NCI-H69 (cell line): ENCODE measurements at places on chromosomes 1 and 21.
A peak's percentile ranks its signal among the peaks of the same experiment; 100 is the strongest.

- no peak for DNase-seq
These were observed 87.3 kb downstream of the PCP4 start for GRCh38 chr21:39954570-39954969.

- no peak for DNase-seq
These were observed 178.9 kb downstream of the RUNX1 start for GRCh38 chr21:34870246-34870645.

- no peak for DNase-seq
These were observed 28.2 kb upstream of the DNAH14 start for GRCh38 chr1:224901087-224901810.

- DNase-seq, result peak; percentile 65
These were observed 724 bp downstream of the DOCK7 start for GRCh38 chr1:62687421-62687902.

GRCh38 chr1:205751036-205751651 lies 1.2 kb upstream of the NUCKS1 start:
- DNase-seq, result peak; percentile 58

GRCh38 chr1:25195835-25196234 lies 36.5 kb downstream of the SYF2 start:
- peak; percentile 45 for DNase-seq

DNA sequence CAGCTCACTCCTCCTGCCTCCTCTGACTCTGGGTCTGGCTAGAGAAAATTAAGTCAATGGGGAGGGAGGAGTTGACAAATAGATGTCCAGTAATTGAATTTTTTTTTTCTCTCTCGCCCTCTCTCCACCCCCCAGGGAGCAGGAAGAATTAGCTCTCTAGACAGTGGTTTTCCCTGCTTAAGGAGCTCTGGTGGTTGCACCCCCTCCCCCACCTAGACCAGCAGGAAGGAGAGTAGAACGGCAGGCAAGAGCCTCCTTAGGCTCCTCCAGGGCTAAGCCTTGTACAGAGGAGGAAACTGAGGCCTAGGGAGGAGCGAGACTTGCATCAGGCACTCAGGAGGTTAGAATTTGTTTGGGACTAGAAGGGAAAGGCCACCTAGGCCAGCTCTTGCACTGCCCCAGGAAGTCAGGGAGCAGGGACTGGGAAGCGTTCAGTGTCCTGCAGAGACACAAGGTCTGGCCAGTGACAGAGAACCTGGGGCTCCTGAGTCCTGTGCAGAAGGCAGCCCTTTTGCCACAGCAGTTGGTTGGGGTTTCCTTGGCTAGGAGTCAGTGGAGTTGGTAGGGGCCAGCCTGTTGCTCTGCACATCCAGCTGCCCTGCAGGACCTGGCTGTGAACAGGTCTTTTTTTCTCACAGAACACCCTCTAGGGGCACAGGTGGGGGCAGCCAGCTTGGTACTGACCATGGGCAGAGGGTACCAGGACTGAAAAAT lies 49.5 kb upstream of the ACOT11 start:
- DNase-seq, result peak; percentile 80

- no peak for DNase-seq
These were observed 40.3 kb downstream of the DMRTB1 start for GRCh38 chr1:53499257-53500203.

- DNase-seq, result peak; percentile 84
These were observed 32.2 kb downstream of the MRAP start for GRCh38 chr21:32330784-32331311.
